Muscle of back (tissue), 13 donors: ENCODE measurements at places on chromosomes 13 and 19. TPM values are rescaled to one million over a fixed set of nuclear protein-coding genes. Genes with fewer than 3 reads are reported as not detected.

DNA sequence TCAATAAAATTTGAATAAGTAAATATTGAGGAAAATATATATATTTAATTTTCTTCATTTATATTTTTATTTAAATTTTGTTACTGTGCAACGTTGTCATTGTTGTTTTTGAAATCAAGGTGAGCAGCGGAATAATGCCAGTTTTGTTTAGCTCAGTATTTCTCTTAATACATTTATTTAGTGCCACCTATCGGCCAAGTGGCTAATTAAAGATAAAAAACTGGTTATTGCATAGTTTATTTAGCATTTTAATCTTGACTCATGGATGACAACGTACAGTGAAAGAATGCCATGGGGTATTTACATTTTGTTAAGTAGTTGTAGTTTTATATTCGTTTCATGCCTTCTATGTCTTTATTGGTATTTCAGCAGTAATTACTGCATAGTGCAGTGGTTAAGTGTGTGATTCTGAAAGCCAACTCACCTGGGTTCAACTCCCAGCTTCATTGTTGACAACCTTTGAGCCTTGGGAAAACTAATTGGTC lies 265.9 kb downstream of the MYO16 start:
- DNase-seq: no peak

GRCh38 chr19:531753-532560 lies at the start of gene CDC34:
Gene CDC34, plus strand, starts transcription at chr19:531760. Its CDS starts 172 bp downstream, at chr19:531932.
- DNase-seq: no peak

DNA sequence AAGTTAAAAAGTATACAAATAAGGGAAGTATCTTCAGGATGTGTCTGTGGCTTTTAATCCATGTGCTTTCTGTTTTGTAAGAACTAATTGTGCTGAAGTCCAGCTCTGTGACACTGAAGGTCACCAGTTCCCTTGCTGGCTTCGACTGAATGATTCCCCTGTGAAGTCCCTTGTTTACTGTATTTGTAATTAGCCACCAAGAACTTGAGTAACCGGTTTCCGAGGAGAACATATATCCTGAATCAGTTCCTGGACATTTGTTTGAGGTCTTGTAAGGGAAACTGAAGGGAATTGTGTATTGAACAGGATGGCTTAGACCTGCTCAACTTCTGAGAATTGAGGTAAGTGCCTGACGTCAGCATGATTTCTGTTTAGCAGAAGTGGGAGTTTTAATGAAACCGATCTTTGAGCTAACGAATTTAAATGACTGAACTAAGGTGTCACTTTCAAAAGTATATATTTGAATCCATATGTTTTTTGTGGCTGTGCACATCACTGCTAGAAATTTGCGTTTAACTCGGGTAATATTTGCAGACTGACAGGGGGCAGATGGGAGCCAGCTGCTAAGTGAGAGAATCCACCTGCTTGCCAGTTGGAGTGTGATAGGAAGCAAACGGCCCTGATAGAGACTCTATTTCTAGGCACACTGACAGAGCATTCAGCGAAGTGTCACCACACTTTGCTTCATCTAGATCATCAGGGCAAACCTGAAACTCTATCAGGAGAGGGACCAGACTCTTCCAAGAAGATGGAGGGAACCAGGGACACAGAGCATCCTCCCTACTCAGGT lies 530.0 kb downstream of the RFC3 start:
- DNase-seq: no peak

Gene TUBA3C
- polyA plus RNA-seq: not detected

Gene ZNF888
- 2.8 TPM for polyA plus RNA-seq

Gene MICOS13
- 64.9 TPM for polyA plus RNA-seq

Gene PODNL1
- 0.38 TPM for polyA plus RNA-seq

DNA sequence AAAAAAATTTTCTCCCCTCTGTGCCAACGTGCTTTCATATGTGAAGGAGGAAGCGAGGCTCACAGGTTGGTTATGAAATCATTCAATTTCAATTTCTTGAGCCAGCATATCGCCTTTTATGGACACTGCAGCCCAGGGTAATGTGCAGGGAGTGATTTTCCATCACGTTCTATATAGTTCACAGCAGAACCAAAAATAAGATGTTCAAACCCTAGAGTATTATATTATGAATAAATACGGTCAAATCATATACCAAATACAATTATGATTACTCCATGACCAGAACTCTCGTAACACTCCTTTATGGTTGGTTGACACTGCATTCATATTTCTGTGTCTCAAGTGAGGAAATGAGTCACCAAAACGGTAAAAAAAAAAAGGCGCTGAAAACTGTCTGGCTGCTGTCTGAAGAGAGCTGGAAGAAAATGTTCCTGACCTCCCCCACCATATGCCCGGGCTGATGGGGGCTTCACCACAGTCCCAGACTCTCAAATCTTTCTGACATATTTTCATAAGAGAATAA lies 75.8 kb upstream of the UBAC2 start:
- peak; percentile 78 for DNase-seq

DNA sequence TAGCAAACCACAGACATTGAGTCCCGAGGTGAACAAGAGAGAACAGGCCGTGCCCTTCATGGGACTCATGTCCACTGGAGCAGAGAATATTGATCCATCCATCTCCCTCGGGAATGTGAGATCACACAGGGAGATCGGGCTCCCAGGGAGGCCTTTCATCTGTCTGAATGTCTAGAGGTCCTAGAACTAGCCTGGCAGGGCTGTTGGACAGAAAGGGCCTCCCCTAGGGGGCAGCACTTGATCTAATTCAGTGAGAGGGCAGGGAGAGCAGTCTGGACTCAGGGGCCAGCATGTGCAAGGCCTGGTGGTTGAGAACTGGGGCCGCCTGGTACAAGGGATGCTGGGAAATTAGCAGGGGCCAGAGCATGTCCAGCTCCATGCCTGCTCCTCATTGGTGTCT lies 4.3 kb downstream of the RUVBL2 start:
- DNase-seq: no peak

GRCh38 chr19:3499738-3500428 lies 591 bp downstream of the DOHH start:
- DNase-seq: no peak

Gene WDR88
- 0.54 TPM for polyA plus RNA-seq
